Activated T-helper 1 cell treated with Interleukin-2 at 50 U/mL for 16 hours (primary cell): ENCODE measurements at places on chromosomes 1 and 21.

DNA sequence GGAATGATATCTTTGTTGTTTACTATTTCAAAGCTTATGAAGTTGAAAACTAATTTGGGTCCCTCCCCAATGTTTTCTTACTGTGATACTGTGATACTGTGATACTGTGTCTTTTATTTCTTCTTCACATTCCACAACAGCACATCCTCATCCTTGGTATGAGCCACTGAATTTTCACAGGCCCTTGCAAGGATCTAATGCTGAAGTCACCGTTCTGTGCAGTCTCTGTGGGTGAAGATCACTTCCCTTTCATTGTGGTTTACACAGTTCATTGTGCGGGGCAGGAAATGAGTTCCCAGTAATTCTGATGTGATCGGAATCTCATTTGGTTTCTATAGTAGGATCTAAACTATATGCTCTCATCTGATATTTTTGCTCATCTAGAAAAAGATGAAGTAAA lies 32.1 kb upstream of the PAXBP1 start:
- no peak for DNase-seq

- DNase-seq = no peak
These were observed 382.5 kb upstream of the VAMP3 start for GRCh38 chr1:7388488-7389185.

DNA sequence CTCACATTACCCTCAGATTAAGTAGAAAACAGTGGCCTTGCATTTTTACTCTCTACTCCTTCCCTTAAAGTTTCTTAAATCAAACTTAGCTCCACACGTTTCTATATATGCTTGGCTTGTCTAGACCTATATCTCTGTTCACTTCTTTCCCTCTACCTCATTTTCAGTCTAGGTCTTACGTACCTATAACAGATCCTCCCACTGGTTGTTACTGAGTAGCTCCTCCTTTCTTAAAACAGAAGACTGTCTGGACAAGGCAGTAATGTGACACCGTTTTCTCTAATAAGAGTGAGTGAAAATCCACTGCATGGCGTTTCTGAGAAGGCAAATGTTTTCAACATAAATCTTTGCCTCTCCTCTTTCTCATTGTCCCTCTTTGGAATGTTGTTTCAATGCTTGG lies 211.7 kb upstream of the POGK start:
- no peak for DNase-seq

- no peak for DNase-seq
These were observed 76.2 kb downstream of the MDM4 start for GRCh38 chr1:204592246-204592948.
